Muscle of arm (tissue), 14 donors: ENCODE measurements at places on chromosomes 2 and 18. TPM values are rescaled to one million over a fixed set of nuclear protein-coding genes. Genes with fewer than 3 reads are reported as not detected.

ARHGAP25 gene
- polyA plus RNA-seq = 2.9 TPM

SEPTIN2 gene
- polyA plus RNA-seq = 366 TPM

CAPG gene
- 17.5 TPM for polyA plus RNA-seq

PNO1 gene
- polyA plus RNA-seq = 15.9 TPM

LIPG gene
- 7.4 TPM for polyA plus RNA-seq

- DNase-seq = no peak
Measured at GRCh38 chr2:225017713-225018112, 24.6 kb downstream of the DOCK10 start.

STON1 gene
- 11.8 TPM for polyA plus RNA-seq

GRCh38 chr18:33076601-33077000, 303.8 kb upstream of the KLHL14 start:
- DNase-seq = no peak

DNA sequence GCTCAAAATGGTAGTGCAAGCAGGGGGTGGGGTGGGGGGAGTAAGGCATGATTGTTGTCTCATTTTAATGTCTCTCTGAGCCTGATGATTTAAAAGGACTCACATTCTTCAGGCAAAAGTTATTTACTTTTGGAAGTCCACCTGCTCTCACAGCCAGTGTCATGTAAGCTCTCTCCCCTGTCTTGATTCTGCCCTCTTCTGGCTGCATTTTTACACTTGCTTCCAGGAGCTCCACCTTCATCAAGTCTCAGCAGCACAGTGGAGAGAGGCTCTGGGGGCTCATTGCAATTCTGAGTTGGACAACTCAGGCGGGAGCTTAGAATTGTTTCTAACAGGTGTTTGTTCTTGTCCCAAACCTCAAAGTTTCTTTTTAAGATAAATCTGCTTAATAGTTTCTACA, 39.2 kb downstream of the GNAL start:
- DNase-seq = no peak

METTL8 gene
- polyA plus RNA-seq = 17.7 TPM

PJVK gene
- polyA plus RNA-seq = 3.2 TPM

- no peak for DNase-seq
Measured at GRCh38 chr2:64839844-64840243, 149.4 kb upstream of the SLC1A4 start.

ANO7 gene
- polyA plus RNA-seq = 1.7 TPM

DNA sequence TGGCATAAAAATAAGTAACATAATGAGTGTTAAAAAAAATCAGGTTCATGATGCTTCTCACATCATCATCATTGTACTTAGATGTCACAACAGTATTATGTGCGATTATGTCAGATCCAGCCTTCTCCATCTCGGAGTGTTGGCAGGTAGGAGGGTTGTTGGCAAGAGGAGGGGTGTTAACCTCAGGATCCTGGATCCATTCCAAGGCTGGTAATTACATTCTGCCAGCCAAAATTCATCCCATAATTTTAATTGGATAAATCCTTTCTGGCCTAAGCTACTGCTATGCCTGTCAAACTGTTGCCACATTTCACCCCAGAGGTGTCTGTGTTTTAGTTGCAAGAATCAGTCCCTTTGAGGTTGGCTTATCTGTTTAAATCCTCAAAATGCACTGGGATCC, 891 bp upstream of the FTCDNL1 start:
- DNase-seq = no peak

CHRNG gene
- polyA plus RNA-seq = 178 TPM

GRCh38 chr2:14994721-14995120, 362.2 kb downstream of the LRATD1 start:
- DNase-seq = no peak

DSC1 gene
- 0.07 TPM for polyA plus RNA-seq

DNA sequence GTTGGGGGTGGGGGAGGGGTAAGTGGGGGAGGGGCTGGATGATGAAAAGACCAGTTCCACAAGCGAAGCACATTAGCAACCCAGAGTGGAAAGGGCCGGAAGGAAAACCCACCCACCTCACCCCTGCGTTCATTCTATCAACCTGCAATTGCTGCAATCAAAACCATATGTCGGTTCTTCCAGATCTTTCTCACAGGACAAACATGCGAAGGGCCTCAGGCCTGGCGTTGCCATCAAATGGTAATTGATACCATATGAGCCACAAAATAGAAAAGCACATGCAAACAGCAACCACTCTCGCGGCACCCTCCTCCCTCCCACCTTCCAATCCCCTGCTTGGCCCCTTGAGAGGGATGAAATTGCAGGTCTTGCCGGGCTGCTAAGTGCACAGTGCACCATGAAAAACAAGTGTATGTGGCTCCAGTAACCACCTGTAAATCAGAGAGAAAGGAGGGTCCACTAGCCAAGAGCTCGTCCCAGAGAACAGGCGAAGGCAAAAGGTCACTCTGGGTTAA, 287.5 kb downstream of the TCF4 start:
- peak; percentile 68 for DNase-seq

- no peak for DNase-seq
Measured at GRCh38 chr18:37675699-37676098, 110.1 kb upstream of the CELF4 start.

- DNase-seq = no peak
Measured at GRCh38 chr18:32056613-32057358, 34.9 kb upstream of the RNF138 start.

GRCh38 chr2:235291461-235291860, 202.4 kb upstream of the AGAP1 start:
- no peak for DNase-seq

DNA sequence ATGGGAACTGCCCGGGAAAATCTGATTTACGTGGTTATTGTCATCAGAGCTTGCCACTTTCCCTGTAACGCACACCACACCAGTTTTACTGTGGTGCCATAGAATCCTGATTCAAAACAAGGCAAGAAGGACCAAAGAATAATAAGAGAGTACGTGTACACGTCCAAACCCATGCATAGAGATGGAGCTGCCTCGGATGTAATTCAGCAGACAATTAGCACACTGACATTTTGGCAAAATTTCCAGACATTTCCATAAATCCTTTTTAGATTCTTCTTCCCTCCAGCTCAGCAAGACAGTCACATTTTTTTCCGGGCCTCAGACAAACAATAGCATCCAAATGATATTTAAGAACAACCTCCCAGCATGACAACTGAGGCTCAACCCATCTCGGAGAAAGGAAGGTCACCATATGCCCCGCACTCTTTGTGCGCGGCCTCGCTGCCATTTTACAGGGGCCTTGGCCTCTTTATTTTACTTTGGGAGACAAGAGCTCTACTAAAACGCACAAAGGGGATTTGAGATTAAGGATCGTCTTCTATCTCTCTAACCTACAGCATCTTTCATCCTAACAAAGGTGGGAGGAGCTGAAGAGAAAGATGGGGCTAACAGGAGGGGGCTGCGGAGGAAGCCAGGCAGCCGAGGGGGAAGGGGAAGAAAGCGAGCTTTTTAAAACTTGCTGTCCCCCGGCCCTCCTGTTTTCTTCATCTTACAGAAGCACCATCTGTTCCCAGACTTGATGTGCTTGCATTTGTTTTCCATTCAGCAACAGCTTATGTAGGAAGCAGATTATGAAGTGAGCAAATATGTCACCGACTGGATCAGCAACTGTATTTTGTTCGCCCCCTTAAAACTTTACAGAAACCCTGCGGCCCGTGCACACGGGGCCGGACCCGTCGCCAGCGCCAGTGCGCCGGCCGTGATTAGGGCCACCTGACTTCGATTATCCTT, 61.0 kb downstream of the CDCA7 start:
- peak; percentile 28 for DNase-seq

GRCh38 chr2:226115102-226115831, 684.4 kb downstream of the IRS1 start:
- no peak for DNase-seq

- no peak for DNase-seq
Measured at GRCh38 chr18:59848002-59848401, 51.8 kb upstream of the PMAIP1 start.

GRCh38 chr18:3525870-3526420, 76.0 kb downstream of the TGIF1 start:
- no peak for DNase-seq

DNA sequence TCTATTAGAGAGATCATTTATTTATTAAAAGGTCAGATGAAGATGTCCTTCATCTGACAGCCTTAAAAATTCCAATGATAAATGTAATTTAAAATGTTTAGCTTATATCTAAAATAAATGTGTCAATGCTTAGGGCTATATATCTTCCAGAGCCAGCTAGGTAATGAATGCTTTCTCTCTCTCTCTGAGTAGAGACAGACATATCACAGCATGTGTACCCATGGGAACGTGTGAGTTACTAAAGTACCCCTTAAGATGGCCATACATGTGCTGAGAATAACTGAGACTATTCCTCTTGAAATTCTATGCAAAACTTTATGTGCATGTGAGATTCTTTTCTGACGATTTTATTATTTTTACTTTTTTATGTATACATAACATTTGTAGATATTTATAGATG, 420.9 kb upstream of the ST6GAL2 start:
- DNase-seq = no peak

GRCh38 chr2:49254401-49254800, 100.1 kb upstream of the FSHR start:
- DNase-seq = no peak

DNA sequence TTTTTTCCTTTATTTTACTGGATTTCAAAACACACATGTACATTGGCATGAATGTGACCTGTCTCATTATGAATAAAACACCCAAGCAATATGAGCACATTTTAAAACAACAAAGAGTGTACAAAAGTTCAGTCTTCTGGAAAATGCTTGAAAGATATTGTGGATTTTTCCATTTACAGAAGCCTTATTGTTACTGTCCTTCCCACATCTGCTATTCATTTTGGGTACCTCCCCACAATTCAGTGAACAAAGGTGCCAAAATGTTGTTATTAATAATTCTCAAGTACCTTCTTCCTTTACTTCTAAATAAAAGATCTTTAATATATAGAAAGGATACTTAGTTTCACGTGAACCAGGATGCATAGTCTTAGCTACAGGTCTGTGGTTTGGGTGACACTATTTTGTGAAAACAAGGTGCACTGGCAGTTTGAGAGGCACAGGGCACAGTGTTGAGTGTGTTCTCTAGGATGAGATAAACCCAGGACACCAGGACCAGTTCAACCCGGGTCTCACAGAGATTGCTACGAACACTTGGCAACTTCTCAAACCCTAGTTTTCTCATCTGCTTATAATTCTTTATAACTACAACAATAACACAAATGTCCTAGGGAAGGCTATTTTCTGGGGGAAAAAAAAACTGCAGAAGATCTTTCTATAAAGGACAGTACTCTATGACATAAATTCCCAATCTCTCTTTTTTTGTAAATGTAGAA, 84.5 kb upstream of the GALNT5 start:
- no peak for DNase-seq

DNA sequence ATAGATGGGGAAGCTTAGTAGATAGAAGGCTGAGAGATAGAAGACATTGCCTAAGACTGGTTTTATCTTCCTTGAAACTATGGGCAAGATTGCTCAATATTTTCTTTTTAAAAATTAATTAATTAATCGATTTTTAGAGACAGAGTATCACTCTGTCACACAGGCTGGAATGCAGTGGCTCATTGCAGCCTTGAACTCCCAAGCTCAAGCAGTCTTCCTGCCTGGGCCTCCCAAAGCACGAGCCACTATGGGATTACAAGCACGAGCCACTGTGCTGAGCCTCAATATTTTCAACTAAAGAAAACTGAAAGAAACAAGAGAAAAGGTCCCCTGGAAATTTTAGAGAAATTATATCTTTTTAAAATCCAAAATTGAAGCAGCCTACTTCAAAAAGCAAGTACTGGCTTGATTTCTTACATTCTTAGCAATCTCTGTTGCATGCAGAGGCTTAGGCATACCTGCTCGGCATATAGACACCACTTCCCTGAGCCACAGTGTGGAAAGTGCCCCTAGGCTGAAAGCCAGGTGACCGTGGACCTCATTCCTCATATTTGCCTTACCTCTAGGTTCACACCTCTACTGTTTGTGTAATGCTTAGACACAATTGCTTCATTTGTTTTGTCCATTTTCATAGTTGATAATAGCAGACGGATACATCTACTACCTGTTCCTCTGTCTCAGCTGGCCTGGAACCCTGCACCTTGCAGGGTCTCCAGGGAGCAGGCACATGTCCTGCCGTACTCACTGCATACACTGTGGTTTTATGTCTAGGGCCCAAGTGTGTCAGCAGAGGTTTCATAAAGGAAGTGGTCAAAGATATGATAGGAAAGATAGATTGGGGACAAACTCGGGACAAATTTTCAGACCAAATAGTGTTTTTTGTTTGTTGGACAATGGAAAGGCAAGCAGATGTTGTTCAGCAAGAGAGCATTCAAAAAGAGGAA, 166.5 kb upstream of the ALPP start:
- DNase-seq = no peak

AMER3 gene
- not detected for polyA plus RNA-seq

CAPN14 gene
- polyA plus RNA-seq = not detected

DNA sequence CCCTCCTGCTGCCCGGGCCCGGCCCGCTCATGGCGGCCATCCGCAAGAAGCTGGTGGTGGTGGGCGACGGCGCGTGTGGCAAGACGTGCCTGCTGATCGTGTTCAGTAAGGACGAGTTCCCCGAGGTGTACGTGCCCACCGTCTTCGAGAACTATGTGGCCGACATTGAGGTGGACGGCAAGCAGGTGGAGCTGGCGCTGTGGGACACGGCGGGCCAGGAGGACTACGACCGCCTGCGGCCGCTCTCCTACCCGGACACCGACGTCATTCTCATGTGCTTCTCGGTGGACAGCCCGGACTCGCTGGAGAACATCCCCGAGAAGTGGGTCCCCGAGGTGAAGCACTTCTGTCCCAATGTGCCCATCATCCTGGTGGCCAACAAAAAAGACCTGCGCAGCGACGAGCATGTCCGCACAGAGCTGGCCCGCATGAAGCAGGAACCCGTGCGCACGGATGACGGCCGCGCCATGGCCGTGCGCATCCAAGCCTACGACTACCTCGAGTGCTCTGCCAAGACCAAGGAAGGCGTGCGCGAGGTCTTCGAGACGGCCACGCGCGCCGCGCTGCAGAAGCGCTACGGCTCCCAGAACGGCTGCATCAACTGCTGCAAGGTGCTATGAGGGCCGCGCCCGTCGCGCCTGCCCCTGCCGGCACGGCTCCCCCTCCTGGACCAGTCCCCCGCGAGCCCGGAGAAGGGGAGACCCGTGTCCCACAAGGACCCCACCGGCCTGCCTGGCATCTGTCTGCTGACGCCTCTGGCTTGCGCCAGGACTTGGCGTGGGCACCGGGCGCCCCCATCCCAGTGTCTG, 767 bp downstream of the RHOB start:
- DNase-seq = no peak

DNA sequence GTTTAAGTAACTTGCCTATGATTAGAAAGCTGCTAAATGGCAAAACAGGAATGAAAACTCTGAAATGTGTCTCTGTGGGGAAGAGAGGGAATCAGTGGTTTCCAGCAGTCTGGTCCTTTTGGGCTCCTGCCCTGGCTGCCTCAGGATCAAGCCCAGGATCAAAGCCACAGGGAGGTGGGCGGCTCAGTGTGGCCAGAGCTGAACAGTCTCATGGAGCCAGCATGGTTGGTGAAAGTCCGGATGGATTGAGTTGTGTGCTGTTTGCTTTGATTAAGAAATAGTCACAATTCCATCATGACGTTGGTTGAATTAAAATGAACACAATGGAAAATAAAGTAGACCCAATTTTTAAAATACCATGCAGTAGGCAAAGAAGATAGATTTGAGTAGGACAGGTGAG, 344.2 kb downstream of the LPIN1 start:
- DNase-seq = no peak

GRCh38 chr2:19667536-19667949, 234.2 kb downstream of the TTC32 start:
- no peak for DNase-seq

NT5C1B gene
- polyA plus RNA-seq = 0.19 TPM

GRCh38 chr18:24502667-24503523, 42.5 kb downstream of the HRH4 start:
- no peak for DNase-seq

GRCh38 chr2:187942876-187943275, 348.8 kb upstream of the GULP1 start:
- DNase-seq = no peak

- no peak for DNase-seq
Measured at GRCh38 chr2:152573168-152573567, 144.1 kb downstream of the PRPF40A start.
